ENCODE measurements at places on chromosomes 3 and 15.

GRCh38 chr3:112308151-112308911 lies 14.3 kb upstream of the SLC9C1 start:
- DNase-seq: peak; percentile 8

DNA sequence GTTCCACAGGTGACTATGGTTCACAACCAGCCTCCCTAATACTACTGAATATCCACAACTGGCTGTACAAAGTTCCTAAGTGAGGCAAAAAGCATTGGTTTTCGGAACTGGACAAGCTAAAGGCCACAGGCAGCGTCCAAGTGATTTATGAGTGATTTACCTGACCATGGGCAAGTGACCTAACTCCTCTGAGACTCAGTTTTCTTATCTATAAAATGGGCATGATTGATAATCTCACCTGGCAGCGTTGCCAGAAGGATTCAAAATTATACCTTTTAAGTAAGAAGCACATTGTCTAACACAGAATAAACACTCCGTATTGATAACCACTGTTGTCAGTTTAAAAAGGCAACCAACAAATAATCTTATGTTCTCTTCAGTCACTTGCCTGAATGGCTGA lies 29.8 kb downstream of the ADAMTS9 start:
- DNase-seq: no peak

GRCh38 chr3:121324320-121324719 lies 221.5 kb downstream of the POLQ start:
- DNase-seq: no peak

DNA sequence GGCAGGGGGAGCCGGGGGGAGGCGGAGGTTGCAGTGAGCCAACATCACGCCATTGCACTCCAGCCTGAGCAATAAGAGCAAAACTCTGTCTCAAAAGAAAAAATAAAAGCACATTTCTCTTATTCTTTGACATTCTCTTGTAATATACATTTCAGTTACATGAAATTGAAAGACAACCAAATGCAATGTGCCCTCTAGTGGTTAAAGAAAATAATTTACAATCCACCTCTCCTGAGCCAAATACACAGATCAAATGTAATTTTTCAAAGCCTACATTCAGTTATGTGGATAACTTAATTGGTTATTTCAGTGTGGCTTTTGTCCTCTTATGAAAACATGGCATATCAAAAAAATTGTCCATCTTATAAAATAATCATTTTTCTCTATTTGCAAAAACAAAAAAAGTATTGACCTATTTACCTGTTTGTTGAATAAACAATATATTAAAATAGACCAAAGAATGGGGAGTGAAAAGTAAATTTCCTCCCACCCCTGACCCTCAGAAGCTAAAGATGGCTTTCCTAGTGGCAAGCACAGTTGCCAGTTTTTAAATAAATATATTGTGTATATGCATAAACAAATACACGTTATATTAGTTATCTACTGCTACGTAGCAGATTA lies 14.2 kb upstream of the U2SURP start:
- DNase-seq: no peak

GRCh38 chr15:29139540-29140459 lies 129.8 kb downstream of the NSMCE3 start:
- DNase-seq: no peak

- no peak for DNase-seq
Observed at GRCh38 chr15:97961067-97961954, 808 bp downstream of the ARRDC4 start.

GRCh38 chr3:108183971-108184370 lies 38.3 kb downstream of the IFT57 start:
- no peak for DNase-seq
